WTC11 (cell line): ENCODE measurements at places on chromosomes 4 and X.

- DNase-seq: peak; percentile 83
Measured at GRCh38 chr4:6245246-6246169, 24.1 kb upstream of the WFS1 start.

- DNase-seq: no peak
Measured at GRCh38 chrX:1480082-1480785, 27.5 kb upstream of the ASMTL start.

DNA sequence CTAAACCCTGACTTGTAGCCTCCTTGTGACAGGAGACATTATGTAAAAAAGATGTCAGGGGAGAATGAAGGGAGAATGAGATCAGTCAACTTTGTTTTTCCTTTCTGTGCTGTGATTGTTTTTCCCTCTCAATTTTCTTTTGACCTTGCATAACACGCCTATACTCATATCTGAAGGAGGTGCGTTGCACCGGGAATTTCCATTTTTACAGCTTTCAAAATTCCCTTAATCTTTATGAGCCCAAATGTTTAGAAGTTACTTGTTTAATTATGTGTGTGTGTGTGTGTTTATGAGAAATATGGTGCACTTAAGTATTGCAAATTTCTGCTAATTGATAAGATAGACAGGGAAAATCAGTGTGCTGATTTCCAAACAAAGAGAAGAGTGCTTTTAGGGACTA is 21.6 kb downstream of the SYNPO2 start:
- DNase-seq: no peak

- peak; percentile 58 for DNase-seq
Measured at GRCh38 chrX:28177202-28177601, 196.0 kb upstream of the DCAF8L1 start.

GRCh38 chrX:18351784-18352183 is 2.7 kb downstream of the SCML2 start:
- no peak for DNase-seq

- no peak for DNase-seq
Measured at GRCh38 chr4:18777190-18777930, 755.8 kb upstream of the LCORL start.

DNA sequence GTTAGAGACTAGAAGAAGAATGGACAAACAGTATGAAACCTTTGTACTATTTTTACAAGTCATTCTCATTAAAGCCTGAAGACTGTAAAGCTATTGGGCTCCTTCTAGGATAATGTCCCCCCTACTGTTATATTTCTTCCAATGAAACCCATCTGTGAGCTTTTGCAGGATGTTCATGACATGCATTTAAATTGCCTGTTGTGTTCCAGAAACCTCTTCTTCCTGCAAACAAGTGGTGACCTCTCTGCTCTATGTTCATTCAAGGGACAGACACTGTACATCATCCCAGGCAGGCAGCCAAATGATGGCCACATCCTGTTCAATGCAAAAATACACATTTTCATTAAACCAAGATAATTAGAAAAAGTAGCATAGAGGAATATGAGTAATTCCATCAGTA is 128.0 kb downstream of the C4orf33 start:
- no peak for DNase-seq

DNA sequence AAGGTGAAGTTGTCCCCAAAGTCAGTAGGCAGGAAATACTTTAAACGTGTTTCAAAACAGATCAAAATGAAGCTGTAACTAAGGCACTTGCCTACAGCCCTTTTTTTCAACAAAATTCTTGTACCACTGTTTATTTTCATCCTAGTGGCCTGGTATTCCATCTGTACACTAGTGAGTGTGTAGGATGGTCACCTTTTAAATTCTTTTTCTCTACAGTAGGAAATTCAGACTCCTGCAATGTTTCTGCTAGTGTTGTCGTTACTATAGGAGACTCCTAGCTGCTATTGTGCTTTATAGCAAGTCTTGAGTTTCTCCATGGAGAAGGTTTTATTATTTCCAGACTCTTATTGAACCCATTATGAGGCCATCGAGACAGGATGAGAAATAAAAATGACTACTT is 7.0 kb upstream of the NHS start:
- DNase-seq: no peak

GRCh38 chr4:74206088-74206825 is 48.3 kb downstream of the MTHFD2L start:
- no peak for DNase-seq

- no peak for DNase-seq
Measured at GRCh38 chrX:54891573-54891972, 29.1 kb upstream of the TRO start.

DNA sequence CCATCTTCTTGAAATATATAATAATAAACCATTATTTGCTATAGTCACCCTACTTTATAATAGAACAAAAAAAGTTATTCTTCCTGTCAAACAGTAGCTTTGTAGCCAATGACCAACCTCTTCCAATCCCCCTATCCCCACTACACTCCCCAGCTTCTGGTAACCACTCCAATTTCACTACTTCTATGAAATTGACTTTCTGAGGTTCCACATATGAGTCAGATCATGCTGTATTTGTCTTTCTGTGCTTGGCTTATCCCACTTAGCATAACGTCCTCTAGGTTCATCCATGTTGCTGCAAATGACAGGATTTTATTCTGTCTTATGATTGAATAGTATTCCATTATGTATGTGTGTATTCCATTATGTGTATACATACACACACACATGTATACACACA is 809.7 kb upstream of the NDST4 start:
- DNase-seq: no peak

DNA sequence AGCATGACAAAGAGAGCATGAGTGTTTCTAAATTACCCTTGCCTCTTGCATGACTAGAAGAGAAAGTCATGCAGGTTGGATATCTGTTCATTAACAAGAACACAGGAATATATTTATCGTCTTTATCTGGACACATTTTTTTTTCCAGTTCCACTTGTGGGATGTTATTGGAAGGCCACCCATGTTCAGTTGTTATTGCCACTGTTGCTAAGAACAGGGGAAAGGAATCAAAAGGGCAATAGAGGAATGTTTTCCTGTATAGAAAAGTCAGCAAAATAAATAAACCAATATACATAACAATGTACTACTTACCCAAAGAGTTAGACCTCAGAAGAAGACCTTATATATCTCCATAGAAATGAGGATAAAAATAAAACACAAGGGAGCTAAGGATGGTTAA is 270.1 kb downstream of the QDPR start:
- DNase-seq: no peak

GRCh38 chr4:87679449-87680169 is 29.5 kb downstream of the DMP1 start:
- DNase-seq: peak; percentile 72

- DNase-seq: peak; percentile 26
Measured at GRCh38 chr4:136203199-136203598, 1329.1 kb downstream of the PCDH18 start.

- peak; percentile 4 for DNase-seq
Measured at GRCh38 chr4:10075158-10075863, 41.3 kb downstream of the WDR1 start.

- DNase-seq: no peak
Measured at GRCh38 chr4:165580351-165580905, 201.6 kb downstream of the CPE start.

- DNase-seq: no peak
Measured at GRCh38 chr4:56823933-56824600, 2.6 kb upstream of the SPINK2 start.

DNA sequence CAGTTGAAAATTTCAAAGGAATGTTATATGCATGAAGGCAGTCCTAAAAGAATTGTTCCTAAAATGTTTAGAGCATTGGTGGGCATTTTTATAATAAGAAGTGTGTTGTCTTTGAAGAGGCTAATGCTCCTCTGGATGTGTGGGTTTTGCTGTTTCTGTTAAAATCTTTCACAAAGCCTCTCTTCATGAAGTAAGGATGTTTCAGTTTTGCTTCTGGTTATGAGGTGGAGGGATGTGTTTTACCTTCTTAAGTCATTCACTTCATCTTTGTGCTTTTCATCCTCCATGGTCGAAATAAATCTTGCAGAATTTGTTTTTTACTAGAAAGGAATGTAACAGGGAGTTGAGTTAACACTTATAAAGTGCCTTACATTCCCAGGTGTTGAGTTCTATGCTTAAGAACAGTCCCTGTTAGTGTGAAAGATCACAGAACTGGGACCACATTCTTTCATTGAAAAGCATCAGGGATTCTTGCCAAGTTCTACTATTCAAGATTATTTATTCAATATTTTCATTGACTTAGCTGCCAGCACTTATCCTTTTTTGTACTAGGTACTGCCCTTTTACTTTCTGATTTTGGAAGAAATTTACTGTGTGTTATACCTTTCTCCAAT is 21.1 kb downstream of the FHIP1A start:
- no peak for DNase-seq

DNA sequence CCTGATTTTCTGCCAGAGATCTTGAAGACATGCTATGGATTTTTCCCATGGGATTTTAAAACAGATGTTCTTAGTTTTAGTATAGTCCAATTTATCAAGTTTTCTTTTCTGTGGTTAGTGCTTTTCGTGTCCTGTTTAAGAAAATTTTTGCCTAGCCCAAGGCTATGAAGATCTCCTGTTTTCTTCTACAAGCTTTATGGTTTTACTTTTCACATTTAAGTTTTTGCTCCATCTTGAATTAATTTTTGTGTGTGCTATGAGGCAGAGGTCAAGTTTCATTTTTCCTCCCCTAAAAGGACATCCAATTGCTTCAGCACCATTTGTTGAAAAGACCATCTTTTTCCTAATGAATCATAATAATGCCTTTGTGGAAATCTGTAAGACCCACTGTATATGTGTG is 65.6 kb downstream of the POLR2B start:
- DNase-seq: no peak

GRCh38 chrX:123013141-123013540 is 170.9 kb upstream of the GRIA3 start:
- no peak for DNase-seq

GRCh38 chr4:53026233-53026632 is 164.1 kb downstream of the RASL11B start:
- no peak for DNase-seq

- DNase-seq: no peak
Measured at GRCh38 chr4:127888559-127888958, 7.9 kb downstream of the PLK4 start.

DNA sequence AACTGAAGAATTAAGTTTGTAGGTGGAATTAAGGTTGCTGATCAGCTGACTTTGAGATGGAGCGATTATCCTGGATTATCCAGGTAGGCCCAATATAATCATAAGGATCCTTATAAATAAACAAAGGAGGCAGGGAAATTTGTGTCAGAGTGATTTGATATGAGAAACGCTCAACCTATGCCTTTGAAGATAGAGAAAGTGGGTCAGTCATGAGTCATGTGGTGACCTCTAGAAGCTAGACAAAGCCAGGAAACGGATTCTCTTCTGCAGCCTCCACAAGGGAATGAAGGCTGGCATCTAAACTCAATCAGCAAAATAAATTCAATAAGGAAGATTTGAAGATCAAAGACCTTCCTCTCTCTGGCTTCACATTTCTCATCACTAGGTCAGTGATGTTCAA is 41.5 kb upstream of the SMIM10 start:
- DNase-seq: no peak

DNA sequence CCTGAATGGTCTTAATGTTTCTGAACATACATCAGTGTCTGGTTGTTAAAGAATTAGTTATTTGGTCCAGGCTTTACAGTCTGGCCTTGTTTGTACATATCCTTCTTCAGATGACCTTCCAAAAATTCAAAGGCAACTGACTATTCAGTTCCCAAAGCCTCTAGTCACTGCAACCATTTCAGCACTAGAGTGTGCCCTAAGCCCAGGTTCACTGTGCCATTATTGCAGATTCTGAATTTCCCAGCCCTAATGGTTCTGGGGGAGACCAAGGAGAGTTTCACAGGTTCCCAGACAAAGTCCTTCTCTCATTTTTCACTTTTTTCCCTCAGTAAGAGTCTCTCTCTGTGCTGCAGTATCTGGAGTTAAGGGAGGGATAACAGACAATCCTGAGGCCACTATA is 235.8 kb downstream of the TRAM1L1 start:
- DNase-seq: no peak

- DNase-seq: no peak
Measured at GRCh38 chr4:58075724-58076123, 965.5 kb upstream of the IGFBP7 start.

DNA sequence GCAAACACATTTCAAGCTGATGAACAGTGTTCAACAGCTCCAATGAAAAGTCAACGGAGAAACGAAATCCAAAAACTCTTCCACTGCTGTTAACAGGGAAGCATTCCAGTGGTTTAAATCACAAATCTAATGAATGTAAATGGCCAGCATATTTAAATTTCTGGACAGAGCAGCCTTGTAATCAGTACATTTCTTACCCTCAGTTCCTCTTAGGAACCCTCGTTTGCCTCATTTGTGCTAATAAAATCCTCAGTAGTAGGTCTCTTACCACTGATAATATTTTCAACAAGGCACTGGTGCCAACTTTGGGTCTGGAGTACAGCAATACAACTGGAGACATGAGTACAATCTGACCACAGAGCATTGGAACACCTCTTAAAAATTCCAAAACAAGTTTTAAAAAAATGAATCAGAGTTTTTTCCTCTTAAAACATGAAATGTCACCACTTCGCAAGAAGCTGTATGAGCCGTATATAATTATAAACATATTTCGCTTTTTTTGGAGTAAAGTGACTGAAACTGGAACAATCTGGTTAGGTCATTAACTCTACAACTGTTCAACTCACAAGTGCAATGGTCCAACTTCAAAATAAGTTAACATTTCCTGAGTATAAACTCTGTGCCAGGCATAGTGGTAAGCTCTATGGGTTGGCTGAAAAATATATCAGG is 211.2 kb downstream of the CPEB2 start:
- DNase-seq: no peak

DNA sequence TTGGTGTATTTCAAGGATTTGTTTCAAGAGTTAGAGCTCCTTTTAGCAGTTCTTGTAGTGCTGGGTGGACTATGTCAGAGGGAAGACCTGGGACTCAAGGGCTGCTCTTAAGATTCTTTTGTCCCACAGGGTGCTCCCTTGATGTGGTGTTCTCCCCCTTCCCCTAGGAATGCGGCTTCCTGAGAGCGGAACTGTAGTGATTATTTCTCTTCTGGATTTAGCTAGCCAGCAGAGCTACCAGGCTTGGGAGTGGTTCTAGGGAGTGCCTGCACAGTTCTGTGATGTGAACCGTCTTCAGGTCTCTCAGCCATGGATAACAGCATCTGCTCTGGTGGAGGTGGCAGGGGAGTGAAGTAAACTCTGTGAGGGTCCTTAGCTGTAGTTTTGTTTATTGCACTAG is 336.8 kb downstream of the FSTL5 start:
- DNase-seq: no peak

DNA sequence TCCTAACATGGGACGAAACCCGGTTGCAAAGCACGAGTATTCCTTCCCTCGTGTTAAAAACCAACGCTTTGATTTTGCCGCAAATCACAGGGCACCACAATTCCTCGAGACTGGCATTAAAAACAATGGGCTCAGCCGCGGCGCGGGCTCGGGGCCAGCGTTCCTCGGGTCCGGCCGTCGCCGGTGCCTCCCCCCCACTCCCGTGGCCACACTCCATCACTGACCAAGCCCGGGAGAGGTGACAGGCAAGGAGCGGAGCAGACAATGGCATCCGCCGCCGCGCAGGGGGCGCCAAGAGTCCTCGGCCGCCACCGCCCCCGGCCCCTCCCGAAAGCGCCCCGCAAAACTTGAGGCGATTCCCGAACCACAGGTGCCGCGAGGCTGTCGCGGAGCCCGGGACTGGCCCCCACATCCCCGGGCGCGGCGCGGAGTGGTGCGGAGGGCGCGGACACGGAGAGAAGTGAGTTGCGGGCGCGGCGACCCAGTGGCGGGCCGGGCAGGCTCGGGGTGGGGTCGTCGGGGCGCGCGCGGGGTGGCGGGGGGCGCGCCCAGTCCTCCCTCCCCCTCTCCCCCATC is 445 bp downstream of the AP1S2 start:
- peak; percentile 54 for DNase-seq
